ENCODE measurements at places on chromosomes 5 and 9.

GRCh38 chr9:128106181-128106939 is 21.2 kb downstream of the PTGES2 start:
- no peak for DNase-seq

- DNase-seq = no peak
Observed at GRCh38 chr5:17005107-17005828, 69.2 kb upstream of the MYO10 start.

DNA sequence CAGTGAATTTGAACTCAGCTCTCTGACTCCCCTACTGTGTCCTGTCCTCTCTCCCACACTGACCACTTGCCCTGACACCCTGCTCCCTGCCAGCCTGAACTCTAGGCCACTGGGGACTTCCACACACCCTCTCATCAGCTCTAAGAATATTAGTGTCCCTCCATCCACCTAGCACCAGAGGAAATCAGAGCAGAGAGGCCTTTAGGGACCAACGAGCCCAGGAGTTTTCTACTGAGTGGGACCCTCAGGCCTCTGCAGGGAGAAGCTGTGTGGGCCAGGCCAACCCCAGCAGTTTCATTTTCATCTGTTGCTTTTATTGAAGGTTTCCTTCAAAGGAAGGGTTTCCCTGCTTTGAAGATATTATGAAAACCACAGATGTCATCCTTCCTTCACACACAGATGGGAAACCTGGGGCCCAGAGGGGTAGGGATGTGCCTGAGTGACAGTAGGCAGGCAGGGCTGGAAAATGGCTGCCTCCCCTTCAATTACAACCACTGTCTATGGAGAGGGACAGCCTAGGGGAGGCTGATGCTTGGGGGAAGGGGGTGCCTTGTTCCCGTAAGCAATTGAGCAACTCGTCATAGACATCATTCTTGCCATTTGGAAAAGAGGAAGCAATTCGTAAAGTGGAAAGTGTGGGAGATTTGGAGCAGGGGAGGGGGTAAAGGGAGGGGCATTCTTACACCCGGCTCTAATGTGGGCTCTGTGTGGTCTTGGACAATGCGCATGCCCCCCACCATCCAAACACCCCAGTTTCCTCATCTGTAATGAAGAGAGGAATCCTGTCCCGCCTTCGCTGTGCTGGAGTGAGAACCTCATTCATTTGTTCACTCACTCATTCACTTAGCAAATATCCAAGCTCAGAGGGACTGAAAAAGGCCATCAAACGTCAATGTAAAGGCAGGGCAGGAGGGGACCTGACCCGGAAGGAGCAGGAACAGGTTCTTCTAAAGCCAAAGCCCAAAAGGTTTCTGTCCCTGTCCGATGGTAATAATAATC is 3.9 kb downstream of the GLIPR2 start:
- no peak for DNase-seq

DNA sequence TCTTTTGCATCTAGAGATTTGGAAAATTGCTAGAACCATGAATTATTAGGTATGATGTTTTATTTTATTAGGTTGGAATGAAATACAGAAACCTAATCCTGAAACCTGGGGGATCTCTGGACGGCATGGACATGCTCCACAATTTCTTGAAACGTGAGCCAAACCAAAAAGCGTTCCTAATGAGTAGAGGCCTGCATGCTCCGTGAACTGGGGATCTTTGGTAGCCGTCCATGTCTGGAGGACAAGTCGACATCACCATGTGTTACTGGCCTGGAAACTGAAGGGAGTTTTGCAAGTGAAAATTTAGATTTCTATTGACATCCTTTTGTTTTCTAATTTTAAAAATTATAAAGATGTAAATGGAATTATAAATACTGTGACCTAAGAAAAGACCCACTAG is 100.7 kb downstream of the NLN start:
- no peak for DNase-seq

- DNase-seq = no peak
Observed at GRCh38 chr9:7315746-7316145, 483.8 kb downstream of the DMAC1 start.

Data from G401 (cell line).